Gastrocnemius medialis (tissue), 4 donors: ENCODE measurements at places on chromosomes 5 and 9. TPM values are rescaled to one million over a fixed set of nuclear protein-coding genes. Genes with fewer than 3 reads are reported as not detected.
A peak's percentile ranks its signal among the peaks of the same experiment; 100 is the strongest.

GRCh38 chr5:134649163-134649835, 714 bp downstream of the SEC24A start:
- no peaks in the 10 kb centered on the region for H3K36me3 ChIP-seq
- H3K4me1 ChIP-seq: peaks cover 35% of the 10 kb centered on the region
- H3K4me3 ChIP-seq: peak overlapping the region; percentile 100
- peak; percentile 50 for DNase-seq

GRCh38 chr9:16871336-16872151, 1.1 kb upstream of the BNC2 start:
- no peaks in the 10 kb centered on the region for H3K27me3 ChIP-seq
- peak overlapping the region; percentile 83 for H3K27ac ChIP-seq
- no peaks in the 10 kb centered on the region for H3K36me3 ChIP-seq

DNA sequence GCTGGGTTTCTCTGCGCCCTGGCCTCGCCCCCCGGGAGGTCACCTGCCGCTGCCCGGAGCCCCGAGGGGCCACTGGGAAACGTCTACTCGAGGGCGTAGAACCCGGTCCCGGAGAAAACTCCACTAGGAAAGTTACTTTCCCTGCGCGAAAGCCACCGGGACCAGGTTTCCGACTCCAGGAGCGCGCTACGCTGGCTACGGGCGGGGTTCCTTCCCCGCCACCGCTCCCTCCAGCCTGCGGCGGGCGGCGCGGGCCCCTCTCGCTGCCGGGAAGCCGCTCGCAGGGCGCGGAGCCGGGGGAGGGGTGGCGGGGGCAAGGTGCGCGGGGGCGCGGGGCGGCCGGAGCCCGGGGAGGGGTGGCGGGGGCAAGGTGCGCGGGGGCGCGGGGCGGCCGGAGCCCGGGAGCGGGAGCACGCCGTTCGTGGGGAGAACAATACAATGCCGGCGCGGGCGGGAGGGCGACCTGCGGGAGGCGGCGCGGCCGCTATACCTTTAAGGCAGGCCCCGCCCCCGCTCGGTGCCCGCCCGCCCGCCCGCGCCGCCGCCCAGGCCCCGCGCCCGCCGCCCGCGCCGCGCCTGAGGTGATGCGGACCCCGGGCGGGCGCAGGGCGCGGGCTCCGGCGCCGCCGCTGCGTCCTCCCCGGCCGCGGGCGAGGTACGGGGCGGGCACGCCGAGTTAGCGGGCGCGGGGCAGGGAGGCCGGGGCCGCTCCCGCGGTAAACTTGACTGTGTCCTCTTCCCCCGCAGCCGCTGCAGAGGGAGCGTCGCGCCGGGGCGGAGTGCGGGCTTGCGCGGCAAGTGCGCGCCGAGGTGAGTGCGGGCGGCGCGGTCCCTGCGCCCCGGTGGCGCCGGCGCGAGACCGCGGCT, 278.1 kb downstream of the AOPEP start:
- no peaks in the 10 kb centered on the region for H3K27me3 ChIP-seq
- H3K4me3 ChIP-seq: peak overlapping the region; percentile 84
- peak overlapping the region; percentile 97 for H3K27ac ChIP-seq
- peak; percentile 28 for DNase-seq
- no peaks in the 10 kb centered on the region for H3K36me3 ChIP-seq
- peaks cover 40% of the 10 kb centered on the region for H3K4me1 ChIP-seq

GRCh38 chr9:122941582-122942234, 888 bp downstream of the RABGAP1 start:
- H3K27ac ChIP-seq: peak overlapping the region; percentile 94
- H3K4me3 ChIP-seq: peak overlapping the region; percentile 90
- DNase-seq: no peak
- H3K4me1 ChIP-seq: peaks cover 28% of the 10 kb centered on the region

DNA sequence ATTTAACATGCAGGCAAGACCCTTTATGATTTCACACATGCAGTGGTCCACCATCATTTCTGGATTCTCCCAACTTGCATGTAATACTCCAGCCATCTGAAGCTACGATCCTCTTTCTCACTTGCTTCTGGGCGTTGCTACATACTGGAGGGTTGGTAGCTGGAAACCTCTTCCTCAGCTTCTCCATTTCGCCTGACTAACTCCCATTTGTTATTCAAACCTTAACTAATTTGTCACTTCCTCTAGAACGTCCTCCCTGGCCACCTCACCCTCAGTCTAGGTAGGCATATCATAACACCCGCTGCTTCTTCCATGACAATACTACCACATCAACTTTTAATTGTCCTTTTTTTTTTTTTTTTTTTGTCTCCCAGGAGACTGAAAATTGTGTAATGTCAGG, 72.6 kb upstream of the EQTN start:
- H3K27ac ChIP-seq: no peak overlapping the region
- no peaks in the 10 kb centered on the region for H3K27me3 ChIP-seq
- no peak for DNase-seq
- H3K4me1 ChIP-seq: peaks cover 53% of the 10 kb centered on the region
- H3K36me3 ChIP-seq: no peaks in the 10 kb centered on the region

GRCh38 chr9:31471010-31471409, 913.4 kb upstream of the ACO1 start:
- no peaks in the 10 kb centered on the region for H3K27me3 ChIP-seq
- H3K4me1 ChIP-seq: no peaks in the 10 kb centered on the region
- DNase-seq: no peak
- H3K27ac ChIP-seq: no peak overlapping the region
- H3K4me3 ChIP-seq: no peak overlapping the region
- H3K36me3 ChIP-seq: no peaks in the 10 kb centered on the region

DNA sequence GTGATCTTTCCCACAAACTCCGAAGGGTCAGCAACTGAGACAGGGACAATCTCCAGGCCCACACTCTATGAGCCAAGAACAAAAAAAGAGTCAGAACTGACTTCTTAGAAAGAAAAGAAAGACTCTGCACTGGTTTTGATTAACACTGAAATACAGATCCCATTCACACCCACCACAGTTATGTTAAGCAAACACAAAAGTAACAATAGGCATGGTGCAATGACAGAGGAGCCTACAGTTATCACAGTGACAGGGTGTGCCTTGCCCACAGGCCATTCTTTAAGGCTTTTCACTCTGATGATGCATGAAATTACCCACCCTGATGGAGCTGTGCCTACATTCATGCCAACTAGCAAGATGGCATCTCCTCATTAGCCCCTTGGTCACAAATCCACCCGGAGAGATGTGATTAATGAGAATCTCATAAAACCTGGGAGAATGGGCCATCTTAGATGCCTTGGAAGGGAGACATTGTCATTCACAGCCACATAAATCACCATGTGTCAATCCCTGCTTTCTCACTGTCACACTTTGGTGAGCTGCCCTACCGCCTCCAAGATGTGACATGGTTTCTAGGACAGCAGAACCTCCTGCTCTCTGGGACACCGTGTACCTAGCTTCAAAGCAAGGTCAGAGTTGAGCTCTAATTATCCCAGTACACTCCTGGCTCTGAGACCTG, 27.6 kb upstream of the FSTL4 start:
- no peak overlapping the region for H3K4me3 ChIP-seq
- DNase-seq: no peak
- H3K4me1 ChIP-seq: no peaks in the 10 kb centered on the region
- H3K36me3 ChIP-seq: no peaks in the 10 kb centered on the region
- no peaks in the 10 kb centered on the region for H3K27me3 ChIP-seq
- H3K27ac ChIP-seq: no peak overlapping the region

- no peak overlapping the region for H3K4me3 ChIP-seq
- H3K4me1 ChIP-seq: no peaks in the 10 kb centered on the region
- no peaks in the 10 kb centered on the region for H3K36me3 ChIP-seq
- no peaks in the 10 kb centered on the region for H3K27me3 ChIP-seq
- H3K27ac ChIP-seq: no peak overlapping the region
Measured at GRCh38 chr5:113794981-113795380, 281.5 kb downstream of the YTHDC2 start.

- no peak overlapping the region for H3K4me3 ChIP-seq
- H3K27ac ChIP-seq: no peak overlapping the region
- no peak for DNase-seq
- H3K27me3 ChIP-seq: no peaks in the 10 kb centered on the region
Measured at GRCh38 chr9:118618849-118619248, 750.4 kb downstream of the BRINP1 start.

MVB12B gene
- total RNA-seq: 18.0 TPM

NINJ1 gene
- 38.8 TPM for total RNA-seq

PTPN3 gene
- 15.6 TPM for total RNA-seq

MRPL22 gene
- total RNA-seq: 22.5 TPM

BAAT gene
- total RNA-seq: not detected

GRIN3A gene
- not detected for total RNA-seq

RANBP17 gene
- total RNA-seq: 1.1 TPM

C9orf152 gene
- total RNA-seq: not detected

HOMER1 gene
- total RNA-seq: 51.0 TPM

SLC25A48 gene
- total RNA-seq: 0.56 TPM
